Upper lobe of left lung (tissue), 6 donors: ENCODE measurements at places on chromosomes 5 and 9. TPM values are rescaled to one million over a fixed set of nuclear protein-coding genes. Genes with fewer than 3 reads are reported as not detected.

GRCh38 chr5:101102506-101102905, 199.4 kb upstream of the ST8SIA4 start:
- H3K4me1 ChIP-seq: no peaks in the 10 kb centered on the region
- H3K27ac ChIP-seq: no peak overlapping the region
- H3K36me3 ChIP-seq: no peaks in the 10 kb centered on the region
- no peaks in the 10 kb centered on the region for H3K27me3 ChIP-seq
- no peak for DNase-seq
- H3K4me3 ChIP-seq: no peak overlapping the region

DNA sequence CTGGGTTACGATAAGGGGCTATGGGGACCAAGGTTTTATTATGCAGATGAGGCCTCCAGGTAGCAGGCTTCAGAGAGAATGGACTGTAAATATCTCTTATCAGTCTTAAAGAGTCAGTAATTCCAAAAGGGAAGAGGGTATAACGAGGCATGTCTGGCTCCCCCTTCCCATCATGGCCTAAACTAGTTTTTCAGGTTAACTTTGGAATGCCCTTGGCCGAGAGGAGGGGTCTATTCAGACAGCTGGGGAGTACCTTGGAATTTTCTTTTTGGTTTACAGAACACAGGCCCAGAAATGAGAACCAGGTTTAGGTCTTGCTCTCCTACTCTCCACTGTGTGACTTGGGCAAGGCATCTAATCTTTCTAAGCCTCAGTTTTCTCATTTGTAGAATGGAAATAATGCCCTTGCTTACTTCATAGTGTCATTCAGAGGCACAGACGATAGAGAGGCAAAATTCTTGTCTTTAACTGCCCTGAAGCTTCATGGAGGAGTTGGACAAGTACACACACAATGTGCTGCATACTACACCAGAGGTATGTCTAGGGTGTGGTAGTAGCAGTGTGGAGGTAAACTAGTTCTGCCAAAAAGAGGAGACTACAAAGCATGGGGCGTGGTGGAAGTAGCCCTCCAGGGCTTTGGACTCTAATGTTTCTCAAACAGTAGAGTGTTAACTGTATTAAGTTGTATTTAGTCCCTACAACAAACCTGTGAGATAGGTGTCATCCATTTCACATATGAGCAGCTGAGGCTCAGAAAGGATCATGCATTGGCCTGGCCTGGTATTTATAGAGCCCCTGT, 45.5 kb downstream of the IRF1 start:
- H3K4me1 ChIP-seq: peaks cover 45% of the 10 kb centered on the region
- no peak overlapping the region for H3K4me3 ChIP-seq
- no peak for DNase-seq
- H3K27me3 ChIP-seq: no peaks in the 10 kb centered on the region
- peak overlapping the region; percentile 62 for H3K27ac ChIP-seq

DNA sequence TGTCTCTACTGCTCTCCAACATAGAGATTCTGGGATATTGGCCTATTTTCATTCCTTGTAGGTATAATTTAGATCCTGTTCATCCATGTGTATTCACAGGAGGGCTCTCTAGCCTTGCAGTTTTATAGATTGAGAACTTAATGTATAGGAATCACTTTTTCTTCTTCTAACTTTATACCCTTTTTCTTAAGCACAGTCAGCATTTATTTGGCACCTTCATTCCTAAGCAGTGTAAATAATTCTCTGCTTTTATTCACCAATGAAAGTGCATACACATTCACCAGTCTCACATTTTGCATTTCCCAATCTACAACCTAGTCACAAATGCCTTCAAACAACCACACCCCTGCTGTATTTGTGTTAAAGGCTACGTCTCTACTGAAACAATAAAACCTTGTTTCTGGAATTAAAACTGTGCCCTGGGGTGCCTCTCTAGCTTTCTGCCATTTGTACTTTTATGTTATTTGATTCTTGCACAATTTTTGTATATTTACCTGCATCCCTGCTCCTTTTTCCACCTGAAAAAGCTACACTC, 49.3 kb downstream of the NREP start:
- no peaks in the 10 kb centered on the region for H3K4me1 ChIP-seq
- DNase-seq: no peak

GRCh38 chr5:39080597-39081204, 6.5 kb upstream of the RICTOR start:
- no peak overlapping the region for H3K27ac ChIP-seq
- no peaks in the 10 kb centered on the region for H3K36me3 ChIP-seq
- no peak overlapping the region for H3K4me3 ChIP-seq
- peaks cover 6% of the 10 kb centered on the region for H3K4me1 ChIP-seq

DNA sequence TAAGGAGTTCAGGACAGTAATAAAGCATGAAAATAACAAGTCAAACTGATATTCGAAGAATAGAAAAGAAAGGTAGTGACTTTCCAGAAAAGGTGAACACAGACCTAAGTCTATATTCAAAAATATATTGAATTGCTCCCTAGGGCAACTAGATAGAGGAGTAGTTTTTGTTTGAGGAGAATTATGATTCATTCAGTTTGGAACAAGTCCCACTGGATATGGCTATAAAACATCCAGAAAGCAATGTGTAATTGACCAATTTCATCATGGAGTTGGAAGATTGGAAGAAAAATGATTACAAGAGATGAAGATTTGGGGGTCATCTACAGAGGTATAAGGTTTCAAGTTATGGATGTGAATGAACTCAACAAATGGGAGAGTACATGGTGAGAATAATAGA, 117.5 kb upstream of the ZNF462 start:
- no peaks in the 10 kb centered on the region for H3K36me3 ChIP-seq
- no peaks in the 10 kb centered on the region for H3K4me1 ChIP-seq
- no peak overlapping the region for H3K4me3 ChIP-seq
- H3K27me3 ChIP-seq: no peaks in the 10 kb centered on the region
- DNase-seq: no peak
- H3K27ac ChIP-seq: no peak overlapping the region

GRCh38 chr5:11046160-11046559, 285.1 kb upstream of the DAP start:
- no peak for DNase-seq
- H3K4me1 ChIP-seq: no peaks in the 10 kb centered on the region
- H3K27me3 ChIP-seq: no peaks in the 10 kb centered on the region
- no peak overlapping the region for H3K27ac ChIP-seq

The TAL2 gene
- not detected for total RNA-seq

The NSUN2 gene
- 92.2 TPM for total RNA-seq

The PDZD2 gene
- 71.6 TPM for total RNA-seq

The LCN12 gene
- total RNA-seq: 0.89 TPM

The DAPK1 gene
- 135 TPM for total RNA-seq

The CCDC171 gene
- 7.7 TPM for total RNA-seq

The FBXO4 gene
- 7.9 TPM for total RNA-seq

The OR13J1 gene
- total RNA-seq: not detected
